Kidney glomerular epithelial cell (primary cell): ENCODE measurements at places on chromosomes 1 and 21.

GRCh38 chr21:45333583-45334121 lies 46.0 kb upstream of the POFUT2 start:
- no peak for DNase-seq

DNA sequence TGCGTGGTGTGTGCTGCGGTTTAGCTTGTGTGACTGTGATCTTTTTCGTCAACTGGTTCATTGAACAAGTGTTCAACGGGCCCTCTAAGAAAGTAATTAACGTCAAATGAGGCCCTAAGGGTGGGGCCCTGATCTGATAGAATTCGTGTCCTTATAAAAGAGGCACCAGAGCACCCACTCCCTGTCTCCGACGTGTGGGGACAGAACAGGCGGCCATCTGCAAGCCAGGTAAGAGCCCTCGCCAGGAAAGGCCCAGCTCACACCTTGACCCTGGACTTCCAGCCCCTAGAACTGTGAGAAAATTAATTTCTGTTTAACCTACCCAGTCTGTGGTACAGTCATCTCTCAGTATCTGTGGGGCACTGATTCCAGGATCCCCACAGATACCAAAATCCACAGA lies 20.4 kb upstream of the SAMD11 start:
- no peak for DNase-seq

DNA sequence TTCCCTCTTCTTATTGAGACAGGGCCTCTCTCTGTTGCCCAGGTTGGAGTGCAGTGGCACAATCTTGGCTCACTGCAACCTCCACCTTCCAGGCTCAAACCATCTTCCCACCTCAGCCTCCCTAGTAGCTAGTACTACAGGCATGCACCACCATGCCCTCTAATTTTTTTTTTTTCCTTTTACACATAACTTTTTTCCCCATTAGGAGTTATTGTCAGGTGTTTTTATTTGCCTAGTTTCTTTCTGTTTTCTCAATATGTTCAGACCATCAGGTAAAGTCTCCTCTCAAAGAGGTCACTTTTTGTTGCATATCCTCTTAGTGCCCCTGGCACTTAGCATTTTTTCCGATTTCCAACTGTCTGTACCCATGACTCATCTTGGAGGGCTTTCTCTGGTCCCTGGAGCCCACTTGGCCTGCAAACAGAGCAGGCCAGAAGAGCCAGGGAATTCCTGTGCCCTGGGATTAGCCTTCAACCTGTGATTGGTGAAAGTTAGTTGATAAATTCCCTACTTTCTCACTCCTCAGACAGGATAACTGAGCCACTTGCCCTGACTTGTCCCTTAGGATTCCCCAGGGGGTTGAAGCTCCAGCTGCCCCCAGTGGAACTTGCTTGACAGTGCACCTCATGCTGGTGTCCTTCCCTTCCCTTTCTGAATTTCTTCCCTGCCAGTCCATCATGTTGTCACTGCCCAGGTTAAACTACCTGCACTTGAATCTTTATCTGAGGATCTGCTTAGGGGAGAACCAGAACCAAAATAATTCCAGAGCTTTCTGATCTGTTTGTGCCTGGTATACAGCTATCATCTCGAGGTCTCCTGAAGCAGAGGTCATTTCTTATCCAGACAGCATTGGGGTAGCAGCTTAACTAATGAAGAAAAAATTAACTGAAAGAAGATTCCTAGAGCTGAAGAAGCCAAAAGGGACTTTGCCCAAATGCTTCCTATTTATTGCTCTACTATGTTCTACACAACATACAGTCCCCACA lies 2.4 kb downstream of the NTPCR start:
- DNase-seq, result peak; percentile 44

DNA sequence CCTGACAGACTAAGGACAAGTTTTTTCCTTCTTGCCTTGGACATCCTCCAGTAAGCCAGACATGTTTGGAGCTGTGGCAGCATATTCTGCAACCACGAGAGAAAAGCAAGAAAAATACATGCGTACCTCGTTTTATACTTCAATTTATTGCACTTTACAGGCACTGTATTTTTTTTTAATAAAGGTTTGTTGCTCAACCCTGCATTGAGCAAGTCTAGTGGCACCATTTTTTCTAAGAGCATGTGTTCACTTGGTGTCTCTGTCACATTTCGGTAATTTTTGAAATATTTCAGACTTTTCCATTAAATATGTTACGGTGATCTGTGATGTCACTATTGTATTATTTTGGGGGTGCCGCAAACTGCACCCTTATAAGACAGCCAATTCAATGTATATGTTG lies 2.1 kb upstream of the SSX2IP start:
- DNase-seq, result no peak

GRCh38 chr1:20174937-20175666 lies 10.8 kb upstream of the UBXN10 start:
- DNase-seq, result no peak

GRCh38 chr1:6917067-6917466 lies 131.8 kb downstream of the CAMTA1 start:
- DNase-seq, result no peak

DNA sequence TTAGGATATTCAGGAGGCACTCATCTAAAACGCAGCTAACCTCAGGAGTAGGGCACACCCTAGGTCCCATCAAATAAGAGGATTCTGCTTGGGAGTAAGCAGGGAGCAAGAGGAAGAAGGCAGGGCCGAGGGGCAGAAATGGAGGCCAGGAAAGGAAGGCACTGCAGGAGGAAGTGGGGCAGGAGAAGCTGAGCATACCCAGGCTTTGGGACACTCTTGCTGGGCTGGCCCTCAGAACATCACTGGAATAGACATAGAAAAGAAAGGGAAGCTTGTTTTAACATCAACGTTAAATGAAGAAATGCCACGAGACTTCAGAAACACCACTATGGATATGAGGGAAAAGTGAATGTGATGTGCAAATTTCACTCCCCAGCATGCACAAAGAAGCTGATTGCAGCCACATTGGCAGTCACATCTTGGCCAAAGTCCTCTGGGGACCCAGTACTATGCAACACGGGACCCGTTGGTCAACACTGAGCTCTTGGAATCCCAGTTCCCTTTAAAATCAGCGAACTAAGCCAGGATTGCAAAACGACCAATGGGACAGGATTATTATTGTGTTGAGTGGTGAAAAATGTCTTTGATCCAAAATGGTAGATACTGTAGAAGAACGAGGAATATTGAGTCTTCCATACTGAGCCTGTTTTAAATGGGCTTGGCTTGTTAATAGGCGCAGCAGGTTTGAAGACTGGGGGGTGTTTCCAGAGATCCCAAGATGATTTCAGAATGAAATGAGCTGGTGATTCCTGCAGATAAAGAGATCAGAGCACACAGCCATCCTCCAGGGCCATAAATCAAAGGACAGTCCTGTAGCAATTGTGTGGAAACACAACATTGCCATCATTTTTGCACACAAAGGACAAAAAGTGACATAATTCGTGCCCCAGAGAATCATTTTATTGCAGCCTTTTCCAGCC lies 152.4 kb downstream of the TOMM20 start:
- DNase-seq, result no peak

- no peak for DNase-seq
These were observed 32.6 kb downstream of the FGGY start for GRCh38 chr1:59329412-59330053.

DNA sequence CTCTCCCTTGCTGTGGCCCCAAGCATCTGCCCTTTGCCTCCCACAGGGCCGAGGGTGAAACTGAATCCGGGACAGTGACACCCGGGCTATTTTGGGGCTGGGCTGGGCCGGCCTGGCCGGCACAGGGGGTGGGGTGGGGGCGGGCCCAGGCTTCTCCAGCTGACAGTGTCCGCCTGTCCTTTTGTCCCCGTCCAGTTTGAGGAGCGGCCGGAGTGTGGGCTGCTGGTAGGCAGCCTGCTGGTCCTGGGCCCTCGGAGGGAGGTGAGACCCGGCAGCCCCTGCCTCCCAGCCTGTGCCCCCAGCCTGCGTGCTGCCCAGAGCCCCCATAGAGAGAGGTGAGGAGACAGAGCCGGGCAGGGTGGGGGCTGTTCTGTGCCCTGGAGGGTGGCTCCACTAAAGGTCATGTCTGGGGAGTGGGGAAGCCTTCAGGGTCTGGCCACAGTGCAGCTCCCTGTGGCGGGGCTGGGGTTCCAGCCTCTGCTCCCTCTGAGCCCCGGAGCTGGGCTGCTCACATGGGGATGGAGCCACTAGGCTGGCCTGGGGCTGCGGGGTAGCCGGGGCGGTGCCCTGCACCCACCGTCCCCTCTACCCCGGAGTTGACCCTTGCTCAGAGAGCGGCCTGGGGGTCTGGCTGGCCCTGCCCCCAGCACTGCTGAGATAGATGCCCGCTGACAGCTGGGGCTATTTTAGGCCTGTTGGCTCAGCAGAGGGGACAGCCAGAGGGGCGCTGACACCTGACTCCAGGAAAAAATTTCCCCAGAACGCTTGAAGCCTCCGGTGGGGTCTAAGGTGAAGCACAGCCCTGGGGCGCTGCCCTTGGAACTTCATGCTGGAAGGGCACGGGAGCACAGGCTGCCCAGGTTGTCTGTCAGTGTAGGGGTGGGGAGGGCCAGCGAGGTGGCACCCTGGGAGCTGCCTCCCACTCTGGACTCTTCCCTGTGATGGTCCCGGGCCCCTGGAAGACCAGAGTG lies at the start of gene OBSCN:
OBSCN (plus strand) TSS at position 194 of the 971 bp plus-strand sequence. CDS start 3,740 bp downstream, outside the sequence.
- DNase-seq, result no peak

- DNase-seq, result peak; percentile 65
These were observed 10.6 kb downstream of the PTPN22 start for GRCh38 chr1:113860891-113861290.

DNA sequence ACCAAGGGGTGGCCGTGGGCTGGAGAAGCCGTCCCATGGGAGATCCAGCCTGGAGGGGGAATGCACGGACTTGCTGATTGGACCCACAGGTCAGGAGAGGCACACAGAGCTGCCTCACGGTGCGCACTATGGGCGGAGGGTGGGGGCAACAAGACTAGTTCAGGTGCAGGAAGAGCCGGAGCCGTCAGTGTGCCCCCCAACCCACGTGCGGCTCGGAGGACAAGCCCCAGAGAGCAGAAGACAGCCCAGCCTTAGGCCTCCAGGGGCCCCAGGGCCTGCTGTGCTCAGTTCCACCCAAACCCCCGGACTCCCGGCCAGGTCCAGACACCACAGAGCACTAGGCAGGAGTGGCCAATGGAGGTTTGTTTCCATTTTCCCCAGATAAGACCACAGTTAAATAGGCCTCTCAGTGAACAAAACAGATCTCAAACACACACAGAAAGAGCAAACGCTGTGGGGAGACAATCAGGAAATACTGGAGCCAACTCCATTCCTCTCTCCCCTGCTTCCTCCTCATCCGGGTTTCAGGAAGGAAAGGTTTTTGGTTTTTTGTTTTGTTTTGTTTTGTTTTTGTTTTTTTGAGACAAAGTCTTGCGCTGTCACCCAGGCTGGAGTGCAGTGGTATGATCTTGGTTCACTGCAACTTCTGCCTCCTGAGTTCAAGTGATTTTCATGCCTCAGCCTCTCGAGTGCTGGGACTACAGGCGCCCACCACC lies 84.2 kb downstream of the ADSS2 start:
- DNase-seq, result no peak

DNA sequence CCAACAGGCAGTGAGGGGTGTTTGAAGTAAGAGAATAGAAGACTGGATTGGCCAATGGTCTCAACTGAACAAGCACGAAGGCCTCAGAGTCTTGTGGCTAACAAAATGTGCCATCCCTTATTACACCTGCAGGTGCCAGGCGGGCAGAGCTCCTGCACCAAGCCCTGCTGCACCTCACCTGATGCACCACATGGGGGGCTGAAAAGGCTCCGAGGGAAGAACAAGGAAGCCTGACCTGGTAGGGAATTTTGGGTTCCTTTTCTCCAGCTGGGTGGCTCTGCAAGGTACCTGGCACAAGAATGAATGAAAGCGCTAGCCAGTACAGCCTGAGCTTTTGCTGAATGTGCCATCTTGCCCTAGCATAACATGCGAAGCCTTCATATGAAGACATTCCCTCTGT lies 9.7 kb downstream of the HSD3B1 start:
- no peak for DNase-seq

DNA sequence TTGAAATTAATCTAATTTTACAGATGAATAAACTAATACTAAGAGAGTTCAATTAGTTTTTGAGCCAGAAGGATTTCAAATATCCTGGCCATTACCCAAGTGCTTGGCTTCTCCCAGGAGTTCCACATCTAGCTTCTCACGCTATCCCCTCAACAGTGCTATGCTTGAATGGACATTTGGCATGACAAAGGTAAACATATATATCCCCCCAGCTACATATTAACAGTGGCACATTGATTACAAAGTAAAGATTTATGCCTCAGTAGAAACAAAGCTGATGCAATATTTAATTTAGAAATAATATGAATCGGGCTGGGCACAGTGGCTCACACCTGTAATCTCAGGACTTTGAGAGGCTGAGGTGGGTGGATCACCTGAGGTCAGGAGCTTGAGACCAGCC lies 434.6 kb upstream of the PRMT6 start:
- DNase-seq, result peak; percentile 53

GRCh38 chr1:170156594-170156993 lies 10.8 kb downstream of the NTMT2 start:
- no peak for DNase-seq

DNA sequence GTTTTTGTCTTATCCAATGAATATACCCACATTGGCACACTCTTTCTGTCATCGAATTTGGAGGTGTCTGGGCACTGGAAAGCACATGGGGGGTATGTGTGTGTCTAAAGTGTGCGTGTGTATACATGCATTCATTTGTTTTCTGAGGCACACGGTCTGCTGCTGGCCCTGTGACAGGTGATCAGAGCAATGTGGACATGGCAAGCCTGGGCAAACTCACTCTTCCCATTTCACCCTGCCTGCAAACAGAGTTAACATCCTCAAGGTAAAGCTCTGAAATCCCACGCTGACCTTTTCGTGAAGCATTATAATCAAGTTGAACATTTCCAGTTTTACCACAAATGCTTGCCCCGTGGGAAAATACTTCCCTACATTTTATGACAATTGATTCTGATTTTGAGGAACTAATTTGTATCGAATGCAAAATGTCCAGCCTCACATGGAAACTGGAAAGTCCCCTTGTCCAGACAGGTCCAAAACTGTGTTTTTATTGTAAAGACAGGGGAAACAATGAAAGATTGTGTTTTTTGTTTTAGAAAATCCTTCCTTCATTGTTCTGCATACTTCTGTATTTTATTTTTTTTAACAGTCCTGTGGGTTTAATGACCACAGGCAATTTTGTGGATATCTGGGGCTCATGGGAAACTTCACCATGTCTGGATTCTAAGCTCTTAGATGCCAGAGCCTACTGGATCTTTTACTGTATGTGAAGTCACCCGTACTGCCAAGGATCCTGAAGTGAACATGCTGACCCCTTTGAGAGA lies 160.9 kb downstream of the PBX1 start:
- no peak for DNase-seq
